ENCODE measurements at places on chromosomes 2 and 18. TPM values are rescaled to one million over a fixed set of nuclear protein-coding genes. Genes with fewer than 3 reads are reported as not detected.

SERPINB11 gene
- total RNA-seq: not detected

GRCh38 chr18:35939138-35939537, 33.3 kb upstream of the RMP24 start:
- DNase-seq: no peak
- no peak overlapping the region for H3K27ac ChIP-seq
- H3K27me3 ChIP-seq: peaks cover 10% of the 10 kb centered on the region

WDSUB1 gene
- total RNA-seq: 11.4 TPM

C2orf66 gene
- total RNA-seq: not detected

DNA sequence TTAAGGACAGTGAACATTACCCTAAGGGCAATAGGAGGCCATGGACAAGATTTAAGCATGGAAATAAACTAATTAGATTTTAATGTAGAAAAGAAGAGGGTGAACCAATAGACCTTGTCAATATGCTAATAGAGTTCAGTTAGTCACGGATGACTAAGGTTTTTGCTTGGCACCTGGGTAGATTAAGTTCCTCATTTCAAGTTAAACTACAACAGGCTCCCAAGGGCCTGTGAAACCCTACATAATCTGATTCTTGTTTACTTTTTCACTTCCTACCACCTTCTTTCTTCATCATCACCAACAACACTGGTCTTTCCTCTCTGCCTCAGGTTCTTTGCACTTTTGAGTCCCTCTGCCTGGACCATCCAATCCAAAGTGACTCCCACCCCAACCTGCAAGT, 14.8 kb downstream of the SP110 start:
- H3K4me1 ChIP-seq: no peaks in the 10 kb centered on the region
- no peak for DNase-seq
- H3K36me3 ChIP-seq: peaks cover 91% of the 10 kb centered on the region
- no peak overlapping the region for H3K4me3 ChIP-seq
- no peak overlapping the region for H3K27ac ChIP-seq

Measured in left ventricle myocardium inferior (tissue), 1 donor.